ENCODE measurements at places on chromosomes 13 and 19.

DNA sequence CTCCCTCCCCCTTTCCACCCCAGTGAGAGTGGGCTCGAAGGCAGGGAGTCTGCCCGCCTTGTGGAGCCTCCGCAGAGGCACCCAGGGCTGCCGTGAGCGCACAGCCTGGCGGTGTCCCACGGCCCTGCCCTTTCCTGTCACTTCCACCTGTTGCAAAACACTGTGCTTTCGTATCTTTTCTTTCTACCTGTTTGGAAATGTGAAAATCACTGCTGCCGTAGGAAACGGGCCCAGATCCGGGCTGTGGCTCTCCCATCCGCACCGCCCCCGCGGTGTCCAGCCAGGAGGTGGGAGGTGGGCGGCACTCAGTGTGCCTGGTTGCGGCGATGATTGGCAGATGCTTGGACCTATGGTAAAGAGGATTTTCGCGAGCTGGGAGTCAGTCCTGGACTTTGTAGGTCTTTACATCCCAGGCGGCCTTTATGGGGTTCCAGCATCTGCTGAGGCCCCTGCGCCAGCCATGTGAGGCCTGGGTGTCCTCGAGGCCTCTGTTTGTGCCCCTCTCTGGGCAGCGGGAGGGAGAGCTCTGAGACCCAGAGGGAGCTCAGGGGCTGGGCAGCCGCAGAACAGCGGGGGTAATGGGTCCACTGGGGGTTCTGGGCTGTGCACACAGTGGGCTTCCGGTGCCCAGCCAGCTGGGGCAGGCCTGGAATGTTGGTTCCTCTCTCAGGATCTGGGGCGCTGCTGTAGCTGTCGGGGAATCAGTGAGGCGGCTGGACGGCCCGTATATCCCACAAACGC lies 6.1 kb downstream of the STK11 start:
- DNase-seq = no peak

DNA sequence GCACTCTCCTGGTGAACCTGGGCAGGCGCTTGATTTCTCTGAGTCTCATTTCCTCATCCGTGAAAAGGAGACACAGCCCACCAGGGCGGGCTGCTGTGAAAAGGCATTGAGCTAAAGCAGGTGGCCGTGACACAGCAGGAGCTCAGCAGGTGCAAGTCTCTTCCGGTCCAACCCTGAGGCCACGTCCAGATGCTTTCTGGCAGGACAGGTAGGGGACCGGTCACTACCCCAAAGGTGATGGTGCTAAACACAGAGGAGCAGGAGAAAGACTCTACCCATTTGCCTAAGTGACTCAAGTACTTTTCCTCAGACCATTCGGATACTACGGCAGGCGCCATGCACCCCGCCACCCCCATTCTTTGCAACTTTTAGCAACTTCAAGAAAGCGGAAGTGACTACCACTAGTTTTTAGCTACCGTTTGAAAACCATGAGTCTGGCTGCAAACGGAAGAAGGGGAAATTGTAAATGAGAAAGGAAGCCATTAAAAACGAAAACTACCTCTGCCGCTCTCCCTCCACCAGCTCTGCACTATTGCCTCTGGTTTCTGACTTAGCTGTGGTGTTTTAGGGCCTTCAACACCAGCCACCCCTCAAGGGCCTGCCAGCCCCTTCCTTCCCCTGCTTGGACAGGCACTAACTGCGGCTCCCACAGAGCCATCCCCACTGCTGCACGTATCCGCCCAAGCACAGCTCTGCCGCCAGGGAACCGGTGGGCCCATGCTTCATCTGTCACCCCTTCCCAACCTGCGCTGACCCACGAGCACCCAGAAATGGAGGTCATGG lies 4.8 kb downstream of the PPP6R1 start:
- DNase-seq = no peak

DNA sequence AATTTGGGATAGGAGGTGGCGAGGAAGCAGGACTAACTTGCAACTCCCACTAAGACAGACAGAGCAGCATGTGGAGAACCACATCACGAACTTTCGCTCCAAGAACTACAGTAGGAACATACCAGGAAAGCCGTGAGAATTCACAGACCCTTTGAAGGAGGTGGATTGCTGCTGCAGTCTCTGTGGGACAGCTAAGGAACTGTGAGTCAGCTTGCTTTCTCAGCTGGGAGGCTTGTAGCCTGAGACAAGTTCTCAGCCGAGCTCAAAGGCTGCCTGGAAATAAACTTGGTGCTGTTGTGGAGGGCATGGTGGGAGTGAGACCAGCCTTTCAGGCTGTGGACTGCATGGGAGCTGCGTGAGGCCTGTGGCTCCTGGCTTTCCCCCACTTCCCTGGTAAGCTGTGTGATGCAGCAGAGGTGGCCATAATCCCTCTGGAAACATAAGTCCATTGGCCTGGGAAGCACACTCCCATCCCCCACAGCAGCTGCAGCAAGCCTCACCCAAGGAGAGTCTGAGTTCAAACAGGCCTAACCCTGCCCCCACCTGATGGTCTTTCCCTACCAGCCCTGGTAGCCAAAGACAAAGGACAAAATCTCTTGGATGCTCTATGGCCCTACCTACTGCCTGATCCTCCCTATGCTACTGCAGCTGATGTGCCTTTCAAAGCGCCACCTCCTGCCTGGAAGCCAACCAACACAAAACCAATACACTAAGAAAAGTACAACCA lies 441.1 kb upstream of the HTR2A start:
- DNase-seq = no peak

GRCh38 chr19:3404324-3405260 lies 38.2 kb downstream of the NFIC start:
- DNase-seq = no peak

GRCh38 chr19:51417810-51418157 lies 342 bp upstream of the SIGLEC10 start:
- no peak for DNase-seq

- no peak for DNase-seq
Measured at GRCh38 chr13:102642475-102642874, 45.7 kb downstream of the TPP2 start.

All from stimulated activated CD4-positive, alpha-beta T cell treated with anti-CD3 and anti-CD28 coated beads, Interleukin-12 subunit alpha, Interleukin-12 subunit beta, amount 100 ng/mL, for 24 hours (primary cell).